CD4-positive, alpha-beta memory T cell (primary cell): ENCODE measurements at places on chromosomes 11 and 22.

DNA sequence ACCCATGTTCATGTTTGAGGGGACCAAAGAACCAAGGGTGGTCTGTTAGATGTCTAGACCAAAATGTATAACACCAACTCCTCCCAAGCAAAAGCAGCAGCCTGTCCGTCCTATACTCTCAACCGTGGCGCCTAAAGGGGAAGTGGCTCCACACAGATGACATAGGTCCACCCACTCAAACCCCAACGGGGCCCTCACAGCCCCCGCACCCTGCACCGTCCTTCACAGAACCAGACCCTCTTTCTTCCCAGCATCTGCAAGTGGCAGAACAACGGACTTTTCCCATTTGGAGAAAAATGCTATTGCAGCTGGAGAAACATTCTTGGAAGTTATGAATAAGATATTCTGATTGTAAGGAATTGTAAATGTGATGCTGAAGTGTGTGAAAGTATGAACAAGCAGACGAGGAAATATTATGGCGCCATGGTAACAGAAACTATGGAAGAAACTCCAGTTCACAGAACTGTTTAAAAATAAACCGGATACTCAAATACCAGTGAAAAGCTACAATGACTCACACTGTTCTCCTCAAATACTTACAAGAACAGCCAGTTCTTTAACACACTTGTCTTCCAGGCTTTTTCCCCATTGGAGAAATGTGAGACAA lies 76.5 kb upstream of the ARFGAP3 start:
- no peak for DNase-seq

DNA sequence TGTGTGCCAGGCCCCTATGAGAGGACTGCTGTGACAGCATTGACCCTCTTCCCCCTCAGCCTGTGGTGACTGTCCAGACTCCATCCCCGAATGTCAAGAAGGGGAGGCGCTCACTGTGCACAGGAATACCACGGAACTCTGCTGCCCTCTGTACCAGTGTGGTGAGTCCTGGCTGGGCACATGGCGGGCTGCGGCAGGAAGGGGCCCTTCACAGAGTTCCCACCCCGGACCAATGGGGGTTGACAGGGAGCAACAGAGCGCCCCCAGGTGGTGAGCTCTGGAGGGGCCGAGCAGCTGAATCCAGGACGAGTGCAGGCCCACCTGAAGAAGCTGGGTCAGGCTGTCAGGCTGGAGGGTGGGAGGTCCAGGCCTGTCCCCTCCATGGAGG lies 83.8 kb upstream of the MYOD1 start:
- no peak for DNase-seq

GRCh38 chr11:25163421-25163820 lies 666.6 kb downstream of the LUZP2 start:
- DNase-seq: no peak

DNA sequence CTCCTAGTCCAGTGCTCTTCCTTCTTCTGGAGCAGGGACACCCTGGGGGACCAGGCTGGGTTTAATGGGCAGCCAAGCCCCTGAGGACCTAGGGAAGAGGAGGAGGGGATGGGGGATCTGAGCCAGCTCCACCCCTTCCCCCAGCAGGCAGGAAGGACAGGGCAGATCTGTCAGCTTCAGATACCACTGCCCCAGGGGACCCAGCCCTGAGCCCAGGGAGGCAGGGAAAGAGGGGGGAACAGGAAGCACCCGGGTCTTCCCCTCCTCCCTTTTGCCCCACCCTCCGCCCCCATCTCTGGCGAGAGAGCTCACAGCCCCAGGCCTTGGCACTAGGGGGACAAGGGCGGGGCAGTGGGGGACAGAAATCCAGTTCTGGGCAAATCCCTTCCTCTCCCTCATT lies 11.7 kb upstream of the SOX10 start:
- no peak for DNase-seq
